ENCODE measurements at places on chromosomes 11 and 22. TPM values are rescaled to one million over a fixed set of nuclear protein-coding genes. Genes with fewer than 3 reads are reported as not detected.

GRCh38 chr11:71563406-71563805 lies 2.0 kb upstream of the KRTAP5-10 start:
- no peaks in the 10 kb centered on the region for H3K27me3 ChIP-seq
- no peak overlapping the region for H3K27ac ChIP-seq
- no peaks in the 10 kb centered on the region for H3K36me3 ChIP-seq
- no peaks in the 10 kb centered on the region for H3K4me1 ChIP-seq
- no peak for DNase-seq

OR10AG1 gene
- total RNA-seq = not detected

SMTNL1 gene
- total RNA-seq = not detected

- no peaks in the 10 kb centered on the region for H3K4me1 ChIP-seq
- no peaks in the 10 kb centered on the region for H3K36me3 ChIP-seq
- H3K27me3 ChIP-seq = no peaks in the 10 kb centered on the region
- no peak overlapping the region for H3K4me3 ChIP-seq
Measured at GRCh38 chr11:112655371-112655770, 305.8 kb upstream of the NCAM1 start.

DNA sequence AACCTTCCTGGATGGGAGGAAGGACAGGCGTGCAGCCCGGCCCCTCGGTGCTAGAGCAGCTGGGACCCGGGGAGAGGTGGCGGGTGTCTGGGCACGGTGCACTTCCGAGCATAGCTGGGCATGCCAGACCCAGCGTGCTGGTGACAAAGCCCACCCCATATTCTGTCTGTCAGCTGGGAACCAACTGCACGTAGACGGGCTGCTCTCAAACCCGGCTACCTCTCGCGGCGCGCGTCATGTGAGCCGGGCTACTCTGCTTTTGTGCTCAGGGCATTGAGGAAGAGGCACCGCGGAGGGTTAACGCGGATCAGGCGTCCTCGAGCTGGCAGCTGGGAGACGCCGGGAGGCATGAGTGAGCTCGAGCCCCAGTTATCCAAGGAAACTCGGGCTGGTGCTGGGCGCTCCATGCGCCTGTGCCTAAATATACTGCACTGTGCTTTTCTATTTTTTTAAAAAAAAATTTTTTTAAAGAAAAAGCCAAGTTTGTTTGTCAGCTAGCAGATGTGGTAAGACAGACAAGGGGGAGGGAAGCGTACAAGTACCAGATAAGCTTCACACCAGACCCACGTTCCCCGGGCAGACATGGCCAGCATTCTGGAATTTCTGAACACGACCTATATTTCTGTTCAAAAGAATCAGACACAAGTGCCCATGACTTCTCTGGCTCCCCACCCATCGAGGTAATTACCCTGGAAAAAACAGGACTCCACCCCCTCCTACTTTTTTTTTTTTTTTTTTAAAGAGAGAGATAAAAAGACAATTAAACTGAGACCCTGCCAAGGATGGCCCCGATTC lies 425.6 kb downstream of the SHANK2 start:
- no peaks in the 10 kb centered on the region for H3K27me3 ChIP-seq
- DNase-seq = no peak
- no peaks in the 10 kb centered on the region for H3K36me3 ChIP-seq
- H3K27ac ChIP-seq = no peak overlapping the region
- H3K4me1 ChIP-seq = no peaks in the 10 kb centered on the region

GRCh38 chr11:84890676-84891075 lies 736.5 kb downstream of the DLG2 start:
- no peaks in the 10 kb centered on the region for H3K4me1 ChIP-seq
- no peaks in the 10 kb centered on the region for H3K36me3 ChIP-seq
- H3K27ac ChIP-seq = no peak overlapping the region
- DNase-seq = no peak
- no peak overlapping the region for H3K4me3 ChIP-seq

GRCh38 chr11:69718147-69718546 lies 14.3 kb upstream of the FGF19 start:
- H3K27ac ChIP-seq = no peak overlapping the region
- H3K4me1 ChIP-seq = no peaks in the 10 kb centered on the region
- H3K4me3 ChIP-seq = no peak overlapping the region
- peaks cover 10% of the 10 kb centered on the region for H3K27me3 ChIP-seq

DNA sequence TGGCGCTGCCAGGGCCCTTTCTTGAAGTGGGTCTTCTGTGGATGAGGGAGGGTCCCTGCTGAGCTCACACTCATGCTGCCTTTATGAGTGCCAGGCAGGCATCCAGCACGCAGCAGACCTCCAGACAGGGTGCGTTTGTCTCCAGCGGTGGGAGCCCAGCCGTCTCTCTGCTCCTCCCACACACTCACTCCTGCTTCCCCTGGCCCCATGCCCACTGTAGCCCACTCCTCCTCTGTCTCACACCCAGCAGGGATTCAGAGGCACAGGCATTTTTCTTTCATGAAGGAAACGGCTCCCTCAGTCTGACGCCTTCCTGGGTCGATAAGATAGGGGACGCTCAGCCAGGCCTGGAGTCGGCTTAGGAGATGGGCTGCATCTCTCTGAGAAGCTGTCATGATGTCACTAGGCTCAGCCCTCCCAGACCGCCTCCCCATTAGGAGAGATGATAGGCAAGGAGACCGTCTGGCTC lies 183.9 kb upstream of the NCAM1 start:
- H3K36me3 ChIP-seq = no peaks in the 10 kb centered on the region
- H3K4me3 ChIP-seq = no peak overlapping the region
- H3K27me3 ChIP-seq = no peaks in the 10 kb centered on the region
- no peak overlapping the region for H3K27ac ChIP-seq

DNA sequence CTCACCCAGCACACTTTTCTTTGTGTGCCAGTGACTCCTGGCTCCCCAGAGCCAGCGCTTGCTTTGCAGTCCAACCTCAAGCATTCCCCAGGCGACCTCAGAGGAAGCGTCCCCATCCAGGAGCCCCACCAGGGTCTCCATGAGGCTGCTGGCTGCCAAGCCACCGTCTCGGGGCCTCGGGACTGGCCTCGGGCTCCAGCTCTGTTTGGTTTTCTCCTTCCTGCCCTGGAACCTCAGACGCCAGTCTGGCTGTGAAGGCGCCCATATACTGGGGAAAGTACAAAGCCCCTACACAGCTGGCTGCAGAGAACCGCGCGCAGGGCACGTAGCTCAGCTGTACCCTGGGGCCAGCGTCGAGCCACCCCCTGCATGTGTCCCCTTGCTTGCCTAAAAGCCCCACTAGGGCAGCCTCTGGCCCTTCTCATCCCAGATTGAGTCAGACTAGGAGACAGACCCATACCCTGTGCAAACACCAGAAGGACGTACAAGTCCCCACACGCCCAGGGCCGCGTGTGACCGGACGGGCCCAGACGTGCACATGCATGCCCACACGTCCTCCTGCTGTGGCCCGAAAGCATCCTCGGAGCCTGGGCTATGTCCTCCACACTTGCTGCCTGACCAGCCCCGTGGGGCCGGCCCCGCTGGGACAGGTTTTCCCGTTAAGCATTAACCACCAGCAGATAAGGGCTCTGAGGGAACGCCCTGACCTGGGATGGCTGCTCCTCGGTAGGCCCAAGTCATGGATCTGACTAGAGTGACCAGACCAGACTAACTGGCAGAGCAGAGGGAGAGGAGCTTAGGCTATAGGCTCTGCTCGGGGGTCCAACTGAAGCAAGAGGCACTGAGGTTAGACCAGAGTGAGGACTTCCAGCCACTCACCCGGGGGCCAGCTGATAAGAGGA lies 4.2 kb upstream of the SYT8 start:
- H3K4me1 ChIP-seq = peaks cover 5% of the 10 kb centered on the region
- H3K27ac ChIP-seq = no peak overlapping the region
- no peak for DNase-seq
- no peak overlapping the region for H3K4me3 ChIP-seq
- no peaks in the 10 kb centered on the region for H3K27me3 ChIP-seq

INSC gene
- not detected for total RNA-seq

- peaks cover 15% of the 10 kb centered on the region for H3K27me3 ChIP-seq
- H3K4me3 ChIP-seq = no peak overlapping the region
- DNase-seq = no peak
- H3K27ac ChIP-seq = no peak overlapping the region
Measured at GRCh38 chr11:72668629-72669347, 5.4 kb downstream of the PDE2A start.

DNA sequence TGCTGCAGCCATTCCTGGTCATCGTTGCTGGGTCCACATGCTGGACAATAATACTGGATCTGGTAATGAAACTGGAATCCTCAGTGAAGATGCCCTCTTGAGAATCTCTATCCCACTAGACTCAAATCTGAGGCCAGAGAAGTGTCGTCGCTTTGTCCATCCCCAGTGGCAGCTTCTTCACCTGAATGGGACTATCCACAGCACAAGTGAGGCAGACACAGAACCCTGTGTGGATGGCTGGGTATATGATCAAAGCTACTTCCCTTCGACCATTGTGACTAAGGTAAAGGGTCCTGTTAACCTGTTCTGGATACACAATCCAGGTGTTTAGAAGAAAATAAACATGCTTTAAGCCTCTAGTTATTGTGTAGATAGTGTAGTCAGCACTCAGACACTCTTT lies 46.9 kb upstream of the SLC22A25 start:
- H3K27ac ChIP-seq = no peak overlapping the region
- no peak for DNase-seq
- H3K4me3 ChIP-seq = no peak overlapping the region
- H3K4me1 ChIP-seq = no peaks in the 10 kb centered on the region
- H3K27me3 ChIP-seq = no peaks in the 10 kb centered on the region

- H3K4me3 ChIP-seq = no peak overlapping the region
- no peaks in the 10 kb centered on the region for H3K4me1 ChIP-seq
Measured at GRCh38 chr11:112744041-112744440, 217.2 kb upstream of the NCAM1 start.

APOL3 gene
- total RNA-seq = 213 TPM

DCDC1 gene
- 0.29 TPM for total RNA-seq

- peak overlapping the region; percentile 54 for H3K4me3 ChIP-seq
- H3K36me3 ChIP-seq = peaks cover 1% of the 10 kb centered on the region
- no peak for DNase-seq
- peak overlapping the region; percentile 60 for H3K27ac ChIP-seq
- H3K27me3 ChIP-seq = no peaks in the 10 kb centered on the region
Measured at GRCh38 chr11:63837739-63838138, 1.2 kb upstream of the MARK2 start.

ACRV1 gene
- total RNA-seq = not detected

NXPE2 gene
- total RNA-seq = not detected

GRCh38 chr22:17245341-17245740 lies 26.1 kb upstream of the ADA2 start:
- H3K27ac ChIP-seq = no peak overlapping the region
- no peak overlapping the region for H3K4me3 ChIP-seq
- H3K27me3 ChIP-seq = no peaks in the 10 kb centered on the region

Measured in CD4-positive, alpha-beta memory T cell (primary cell).